ENCODE measurements at places on chromosomes 5 and 9.

- DNase-seq = no peak
These were observed 15.2 kb upstream of the TNIP1 start for GRCh38 chr5:151096001-151096373.

- DNase-seq = no peak
These were observed 90.9 kb downstream of the COL5A1 start for GRCh38 chr9:134732392-134733110.

DNA sequence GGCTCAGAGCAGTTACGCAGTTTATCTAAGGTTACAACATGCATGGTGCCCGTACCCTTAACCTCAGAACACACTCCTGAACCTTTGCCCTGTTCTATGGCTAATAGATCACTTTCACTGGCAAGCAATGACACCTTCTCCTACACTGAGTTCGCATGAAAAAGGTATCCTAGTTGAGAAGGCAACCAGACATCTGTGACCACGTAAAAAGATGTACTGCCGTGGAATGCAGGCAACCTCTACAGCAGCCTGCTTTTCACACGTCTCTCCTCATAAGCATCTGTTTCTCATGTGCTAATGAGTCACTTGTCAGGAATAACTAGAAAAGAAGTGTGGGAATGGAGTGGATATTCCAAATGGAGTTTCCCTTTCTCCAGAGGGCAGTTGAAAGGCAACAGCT, 71.4 kb downstream of the FBXO38 start:
- no peak for DNase-seq

- no peak for DNase-seq
These were observed 25.9 kb downstream of the GFI1B start for GRCh38 chr9:133004091-133004998.

GRCh38 chr5:178940569-178941360, at the start of gene ZNF454:
ZNF454 (plus strand) TSS chr5:178941198; CDS start chr5:178942792, 1,594 bp downstream.
- no peak for DNase-seq

- no peak for DNase-seq
These were observed 66.0 kb downstream of the MYO10 start for GRCh38 chr5:16869821-16870796.

DNA sequence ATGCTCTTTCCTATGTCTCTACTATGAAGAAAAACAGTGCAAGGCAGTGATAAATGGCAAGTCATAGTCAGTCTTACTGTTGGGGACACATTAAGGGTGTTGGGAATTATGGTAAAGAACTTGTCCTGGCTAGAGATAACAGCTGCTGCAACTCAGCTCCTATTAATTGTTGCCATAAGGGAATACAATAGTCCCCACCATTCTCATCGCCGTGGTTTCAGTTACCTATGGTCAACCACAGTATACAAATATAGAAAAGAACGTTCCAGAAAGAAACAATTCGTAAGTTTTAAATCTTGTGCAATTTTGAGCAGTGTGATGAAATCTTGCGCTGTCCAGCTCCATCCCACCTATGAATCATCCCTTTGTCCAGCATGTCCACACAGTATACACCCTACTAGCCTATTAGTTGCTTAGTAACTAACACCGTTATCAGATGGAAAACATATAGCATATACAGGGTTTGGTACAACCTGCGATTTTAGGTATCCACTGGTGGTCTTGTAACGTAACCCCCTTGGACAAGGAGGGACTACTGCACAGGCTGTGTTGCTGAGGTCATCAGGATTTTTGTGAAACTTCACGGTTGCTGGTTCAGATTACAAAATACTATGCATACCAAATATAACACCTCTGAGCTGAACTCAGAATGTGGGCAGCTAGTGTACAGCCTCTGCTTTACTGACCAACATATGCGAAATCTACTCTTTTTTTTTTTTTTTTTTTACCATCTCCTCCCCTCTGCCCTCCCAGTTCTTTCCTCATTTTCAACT, 53.5 kb downstream of the ZFR start:
- no peak for DNase-seq

DNA sequence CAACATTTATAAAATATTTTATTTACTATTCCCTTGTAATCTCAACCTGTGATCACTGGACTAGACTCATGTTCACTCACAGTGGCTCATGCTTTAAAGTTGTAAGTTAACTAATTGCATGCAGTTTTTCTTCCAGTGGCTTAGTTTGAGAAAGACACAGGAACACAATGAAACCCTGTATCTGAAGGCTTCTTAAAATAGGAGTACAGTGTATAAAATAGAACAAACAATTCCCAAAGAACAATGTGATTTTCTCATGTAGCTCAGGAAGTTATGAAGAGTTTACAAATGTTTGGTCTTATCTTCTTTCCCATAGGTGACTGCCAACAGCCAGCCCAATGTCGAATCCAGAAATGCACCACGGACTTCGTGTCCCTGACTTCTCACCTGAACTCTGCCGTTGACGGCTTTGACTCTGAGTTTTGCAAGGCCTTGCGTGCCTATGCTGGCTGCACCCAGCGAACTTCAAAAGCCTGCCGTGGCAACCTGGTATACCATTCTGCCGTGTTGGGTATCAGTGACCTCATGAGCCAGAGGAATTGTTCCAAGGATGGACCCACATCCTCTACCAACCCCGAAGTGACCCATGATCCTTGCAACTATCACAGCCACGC, 5.9 kb downstream of the RGMB start:
- no peak for DNase-seq

- DNase-seq = no peak
These were observed 14.7 kb downstream of the PTGER4 start for GRCh38 chr5:40694433-40694832.

GRCh38 chr5:138610415-138610917, 35.3 kb upstream of the HSPA9 start:
- DNase-seq = no peak

GRCh38 chr9:20376731-20377375, 245.4 kb downstream of the MLLT3 start:
- DNase-seq = no peak

DNA sequence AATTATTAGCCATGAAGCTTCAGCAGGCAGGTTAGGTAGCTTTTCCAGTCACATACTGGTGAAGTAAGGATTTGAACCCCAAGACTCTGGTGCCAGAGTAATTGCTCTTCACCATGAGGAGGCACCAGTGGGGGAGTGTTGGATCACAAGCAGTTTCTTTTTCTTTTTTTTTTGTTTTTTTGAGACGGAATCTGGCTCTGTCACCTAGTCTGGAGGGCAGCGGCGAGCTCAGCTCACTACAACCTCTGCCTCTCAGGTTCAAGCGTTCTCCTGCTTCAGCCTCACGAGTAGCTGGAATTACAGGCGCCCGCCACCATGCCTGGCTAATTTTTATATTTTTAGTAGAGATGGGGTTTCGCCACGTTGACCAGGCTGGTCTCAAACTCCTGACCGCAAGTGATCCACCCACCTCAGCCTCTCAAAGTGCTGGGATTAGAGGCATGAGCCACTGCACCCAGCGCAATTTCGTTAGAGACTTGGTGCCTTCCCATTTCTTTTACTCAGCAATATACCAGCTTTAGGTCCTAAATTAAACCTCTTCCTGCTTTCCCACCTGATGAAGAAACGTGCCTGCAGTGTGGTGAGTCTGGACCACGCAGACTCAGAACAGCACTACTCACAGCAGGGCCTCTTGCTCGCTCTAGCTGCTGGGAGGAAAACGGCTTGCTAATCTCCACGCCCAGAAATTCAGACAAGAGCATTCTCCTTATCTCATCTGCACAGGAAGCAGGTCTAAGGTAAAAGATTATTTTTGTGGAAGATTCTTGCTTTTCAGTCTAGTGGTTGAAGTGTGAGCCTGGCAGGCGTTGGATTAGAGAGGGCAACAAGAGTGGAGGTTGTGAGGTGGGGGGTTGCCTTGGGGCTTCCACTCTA, at the start of gene S100Z:
TSS of gene S100Z (plus strand) at position 596 of the 873 bp plus-strand sequence. CDS start 25,346 bp downstream, outside the sequence.
- DNase-seq = no peak

- DNase-seq = no peak
These were observed 283.9 kb downstream of the SPOCK1 start for GRCh38 chr5:137215261-137215660.

GRCh38 chr5:932151-932627, 39.5 kb downstream of the TRIP13 start:
- DNase-seq = no peak

GRCh38 chr5:142944140-142944539, 174.0 kb downstream of the ARHGAP26 start:
- no peak for DNase-seq

DNA sequence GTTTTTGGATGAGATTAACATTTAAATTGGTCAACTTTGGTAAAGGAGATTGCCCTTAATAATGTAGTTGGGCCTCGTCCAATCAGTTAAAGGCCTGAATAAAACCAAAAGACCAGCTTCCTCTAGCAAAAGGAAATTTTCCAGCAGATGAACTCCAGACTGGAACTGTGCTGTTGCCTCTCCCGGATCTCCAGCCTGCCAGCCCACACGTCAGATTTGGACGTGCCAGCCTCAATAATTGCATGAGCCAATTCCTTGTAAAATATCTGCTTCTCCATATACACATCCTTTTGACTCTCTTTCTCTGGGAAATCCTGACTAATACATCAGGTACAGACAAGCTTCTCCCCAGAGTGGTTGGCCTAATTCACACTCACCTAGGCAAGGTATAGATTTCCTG, 175.8 kb upstream of the ADCY2 start:
- DNase-seq = no peak

DNA sequence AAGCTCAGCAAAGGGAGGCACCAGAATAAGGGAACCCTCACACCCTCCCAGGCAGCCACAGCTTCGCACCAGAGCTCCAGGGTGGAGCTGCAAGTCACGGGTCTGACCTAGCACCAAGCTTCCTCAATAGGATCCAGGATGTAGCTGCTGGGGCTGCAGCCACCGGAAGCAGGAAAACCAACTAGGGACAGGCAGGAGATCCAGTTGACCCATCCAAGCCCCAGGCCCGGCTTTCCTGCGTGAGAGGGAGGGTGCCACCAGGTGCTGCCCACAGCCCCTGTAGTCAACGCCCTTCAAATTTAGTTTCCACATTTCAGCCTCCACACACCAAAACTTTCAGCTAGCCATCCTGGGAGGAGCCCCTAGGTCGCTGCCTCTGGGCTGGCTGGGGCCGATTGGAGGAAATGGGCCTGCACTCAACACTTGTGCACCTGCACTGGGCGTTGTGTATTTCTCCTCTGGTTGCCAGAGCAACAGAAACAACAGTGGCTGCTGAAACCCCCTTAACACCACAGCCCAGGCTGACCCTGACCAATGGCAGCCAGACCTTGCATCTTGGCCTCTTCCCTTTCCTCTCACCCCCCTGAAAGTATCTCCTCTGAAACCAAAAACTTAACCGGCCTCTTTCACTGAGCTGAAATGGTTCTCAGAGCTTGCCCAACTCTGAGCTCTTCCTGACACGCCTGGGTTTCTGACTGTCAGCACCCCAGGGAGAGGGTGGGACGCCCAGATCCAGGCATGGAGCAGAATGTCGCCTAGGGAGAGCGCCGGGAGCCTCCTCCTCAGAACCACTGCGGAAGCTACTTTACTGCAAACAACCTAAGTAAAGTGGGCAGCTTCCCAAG, 226.5 kb upstream of the MAP3K1 start:
- no peak for DNase-seq

- DNase-seq = no peak
These were observed 1.0 kb downstream of the RABL6 start for GRCh38 chr9:136808806-136809158.

DNA sequence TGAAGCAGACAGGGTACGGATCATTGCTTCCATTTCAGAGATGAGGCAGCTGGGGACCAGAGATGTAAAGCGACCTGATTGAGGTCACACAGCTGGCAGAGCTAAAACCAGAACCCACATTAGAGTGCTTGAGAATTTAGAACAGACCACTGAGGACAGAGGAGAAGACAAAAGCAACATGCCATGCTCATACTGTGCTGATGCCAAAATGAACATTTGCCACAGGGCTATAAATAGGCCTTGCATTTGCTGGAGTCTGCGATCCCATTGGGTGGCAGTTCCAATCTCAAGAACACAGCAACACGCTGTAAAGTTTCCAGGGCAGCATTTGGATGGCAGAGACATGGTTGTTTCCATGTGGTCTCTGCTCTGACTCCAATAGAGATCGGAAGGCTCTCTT, 222.4 kb upstream of the TBC1D2 start:
- no peak for DNase-seq

DNA sequence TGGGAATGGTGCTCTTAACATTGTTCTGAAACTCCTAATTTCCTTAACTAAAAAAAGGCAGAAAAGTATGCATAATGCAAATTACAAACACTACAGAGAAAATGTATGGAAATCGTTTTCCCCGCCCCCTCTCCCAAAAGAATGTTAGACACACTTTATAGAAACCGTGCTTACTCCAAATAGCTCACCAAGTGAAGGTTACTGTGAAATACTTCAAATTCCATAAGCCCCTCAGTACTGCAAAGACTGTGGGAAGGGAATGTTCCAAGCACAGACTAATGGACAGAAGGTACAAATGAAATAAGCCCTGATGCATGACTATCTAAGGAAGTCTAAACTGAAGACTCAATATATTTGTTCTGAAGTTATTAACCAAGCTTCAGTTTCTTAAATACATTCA, 12.5 kb downstream of the MAPKAP1 start:
- DNase-seq = no peak

- no peak for DNase-seq
These were observed 30.6 kb downstream of the ANKRD55 start for GRCh38 chr5:56202483-56202882.

- DNase-seq = no peak
These were observed 31.7 kb upstream of the NR3C1 start for GRCh38 chr5:143435210-143435657.

GRCh38 chr9:121696930-121697329, 45.5 kb downstream of the DAB2IP start:
- no peak for DNase-seq

DNA sequence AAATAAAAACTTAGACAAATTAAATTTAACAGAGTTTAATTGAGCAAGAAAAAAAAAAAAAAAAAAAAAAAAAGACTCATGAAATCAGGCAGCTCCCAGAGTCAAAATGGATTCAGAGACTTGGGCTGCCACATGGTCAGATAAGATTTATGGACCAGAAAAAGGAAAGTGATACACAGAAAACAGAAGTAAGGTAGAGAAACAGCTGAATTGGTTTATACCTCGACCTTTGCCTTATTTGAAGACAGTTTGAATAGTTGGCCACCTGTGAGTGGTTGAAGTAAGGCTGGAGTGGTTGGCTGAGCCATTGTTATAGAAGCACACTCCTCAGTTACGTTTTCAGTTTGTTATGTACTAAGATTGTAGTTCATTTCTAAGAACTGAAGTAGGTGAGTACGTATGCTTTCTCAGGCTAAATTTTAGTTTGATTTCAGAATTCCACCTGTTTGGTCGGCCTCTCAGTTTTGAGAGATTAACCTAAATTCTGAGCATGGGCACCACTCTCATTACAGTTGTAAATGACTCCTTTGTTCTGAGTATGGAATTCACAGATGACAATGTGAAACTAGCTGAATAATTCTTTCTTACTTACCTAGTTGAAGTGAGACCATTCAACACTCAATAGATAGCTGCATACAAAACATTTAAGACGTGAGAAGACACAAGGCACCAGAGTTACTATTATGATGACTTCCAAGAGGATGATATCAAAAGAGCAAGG, 149.0 kb downstream of the AOPEP start:
- no peak for DNase-seq

- DNase-seq = no peak
These were observed 159.6 kb downstream of the MAPKAP1 start for GRCh38 chr9:125547368-125547767.

- DNase-seq = no peak
These were observed 16.4 kb downstream of the RAB14 start for GRCh38 chr9:121185178-121185745.
